ENCODE measurements at places on chromosomes 4 and X. TPM values are rescaled to one million over a fixed set of nuclear protein-coding genes. Genes with fewer than 3 reads are reported as not detected.
A peak's percentile ranks its signal among the peaks of the same experiment; 100 is the strongest.

- no peak for DNase-seq
These were observed 2.1 kb downstream of the HELT start for GRCh38 chr4:185020293-185020808.

- DNase-seq = no peak
These were observed 34.2 kb downstream of the ELOVL6 start for GRCh38 chr4:110164251-110164650.

DNA sequence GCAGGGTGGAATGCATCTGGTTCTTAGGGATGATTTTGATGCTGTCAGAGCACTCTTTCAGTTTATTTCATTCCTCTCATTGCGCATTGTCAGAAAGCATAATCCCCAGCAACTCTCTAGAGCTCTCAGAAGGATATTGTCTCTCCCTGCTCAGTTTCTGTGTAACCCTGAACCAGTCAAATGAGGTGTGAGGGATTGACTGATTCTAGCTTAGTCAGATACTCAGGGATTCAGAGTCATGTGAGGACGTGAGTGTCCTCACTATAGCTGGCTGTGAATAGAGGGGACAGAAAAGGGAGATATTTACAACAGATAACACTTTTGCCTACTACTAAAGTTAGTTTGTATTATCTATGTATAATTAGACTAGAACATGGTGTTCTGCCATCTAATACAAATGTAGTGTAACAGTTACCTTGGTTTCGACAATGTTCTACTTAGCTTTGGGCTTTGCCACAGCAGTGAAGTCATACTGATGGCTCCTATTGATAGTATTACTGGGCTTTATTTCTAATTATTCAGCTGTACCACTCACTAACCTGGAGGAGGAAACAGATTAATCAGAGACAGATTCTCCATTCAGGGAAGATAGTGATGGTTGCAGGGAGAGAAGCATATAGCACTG is 19.5 kb downstream of the AP1AR start:
- DNase-seq = no peak

DNA sequence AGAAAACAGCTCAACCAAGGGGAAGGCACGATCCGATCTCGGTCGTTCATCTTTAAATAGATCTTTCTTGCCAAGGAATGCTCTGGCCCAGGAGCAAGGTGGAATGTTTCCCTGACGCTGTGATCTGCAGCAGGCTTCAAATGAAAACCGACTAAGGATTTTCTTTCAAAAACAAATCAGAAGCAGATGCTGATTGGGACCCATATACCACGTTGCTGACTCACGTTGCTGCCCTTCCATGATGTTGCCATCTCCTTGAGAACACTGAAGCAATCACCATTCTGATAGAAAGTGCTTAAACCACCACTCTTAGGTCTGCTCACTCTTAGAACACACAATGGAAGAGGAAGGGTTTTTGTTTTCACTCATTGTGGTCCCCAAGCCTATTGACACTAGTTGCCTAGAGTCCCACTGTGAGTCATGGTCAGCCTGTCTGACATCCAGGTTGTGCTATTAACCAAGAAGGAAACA is 26.1 kb downstream of the LAMTOR3 start:
- peak; percentile 64 for DNase-seq

Gene PLS3
- 0.79 TPM for total RNA-seq

Gene SAGE1
- total RNA-seq = not detected

Gene FAM156B
- 13.3 TPM for total RNA-seq

DNA sequence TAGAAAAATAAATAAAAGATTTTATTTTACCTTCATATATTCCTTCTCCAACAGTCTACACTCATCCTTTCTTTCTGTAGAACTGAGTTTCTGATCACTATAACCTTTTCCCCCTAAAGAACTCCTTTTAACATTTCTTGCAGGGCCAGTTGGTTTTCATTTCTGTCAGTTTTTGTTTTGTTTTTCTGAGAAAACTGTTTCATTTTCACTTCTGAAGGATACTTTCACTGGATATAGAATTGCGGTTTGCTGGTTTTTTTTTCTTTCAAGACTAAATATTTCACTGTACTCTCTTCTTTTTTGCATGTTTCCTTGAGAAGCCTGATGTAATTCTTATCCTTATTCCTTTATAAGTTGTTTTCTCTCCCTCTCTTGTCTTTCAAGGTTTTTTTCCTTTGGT is 90.4 kb upstream of the EOLA2 start:
- no peak for DNase-seq

Gene USP17L15
- total RNA-seq = not detected

Measured in activated CD8-positive, alpha-beta memory T cell treated with anti-CD3 and anti-CD28 coated beads, Interleukin-2, amount 10 ng/mL, durations not matched to agents 7 days and 5 days (primary cell).